ENCODE measurements at places on chromosomes 6 and 20.

DNA sequence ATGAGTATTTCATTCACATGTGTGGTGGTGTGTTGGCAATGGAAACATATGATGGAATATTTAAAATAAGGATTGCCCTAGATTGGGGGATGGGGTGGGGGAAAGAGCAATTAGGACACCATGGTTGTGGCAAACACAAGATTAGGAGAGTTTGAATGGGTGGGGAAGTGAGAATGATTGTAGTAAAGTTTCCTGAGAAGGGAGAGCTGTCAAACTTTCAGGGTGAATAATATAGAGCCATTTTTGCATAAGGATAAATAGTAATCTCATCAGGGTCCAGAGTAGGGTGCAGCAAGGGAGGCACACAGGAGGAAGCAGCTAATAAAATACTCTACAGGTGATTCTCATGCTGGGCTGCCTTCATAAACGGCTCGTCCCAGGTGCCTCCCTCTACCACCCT, 294.9 kb upstream of the MARCKS start:
- no peak for DNase-seq

GRCh38 chr20:57671662-57672061, 38.2 kb downstream of the PMEPA1 start:
- DNase-seq = no peak

DNA sequence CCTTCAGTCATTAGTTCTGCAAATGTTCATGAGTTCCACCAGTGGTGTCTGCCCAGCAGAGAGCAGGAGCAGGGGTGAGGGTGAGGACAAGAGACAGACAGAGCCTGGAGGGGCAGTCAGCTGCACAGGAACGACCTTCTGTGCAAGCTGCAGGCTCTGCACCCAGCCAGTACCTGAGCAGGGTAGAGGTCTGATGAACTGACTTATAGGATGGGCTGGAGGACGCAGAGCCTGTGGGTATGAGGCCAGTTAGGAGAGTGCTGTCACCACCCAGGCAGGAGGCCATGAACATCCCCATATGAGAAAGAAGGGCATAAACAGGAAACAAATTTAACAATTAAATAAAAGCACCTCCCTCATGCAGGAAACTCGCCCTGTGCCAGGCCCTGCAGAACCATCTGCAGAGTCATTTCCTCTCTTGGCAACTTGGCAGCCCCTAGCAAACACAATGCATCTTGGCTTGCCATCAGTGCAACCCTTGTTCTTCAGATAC, 17.9 kb downstream of the C6orf15 start:
- no peak for DNase-seq

GRCh38 chr6:109052018-109052651, 42.5 kb downstream of the SESN1 start:
- DNase-seq = no peak

GRCh38 chr6:17640477-17640917, 40.4 kb downstream of the FAM8A1 start:
- no peak for DNase-seq

DNA sequence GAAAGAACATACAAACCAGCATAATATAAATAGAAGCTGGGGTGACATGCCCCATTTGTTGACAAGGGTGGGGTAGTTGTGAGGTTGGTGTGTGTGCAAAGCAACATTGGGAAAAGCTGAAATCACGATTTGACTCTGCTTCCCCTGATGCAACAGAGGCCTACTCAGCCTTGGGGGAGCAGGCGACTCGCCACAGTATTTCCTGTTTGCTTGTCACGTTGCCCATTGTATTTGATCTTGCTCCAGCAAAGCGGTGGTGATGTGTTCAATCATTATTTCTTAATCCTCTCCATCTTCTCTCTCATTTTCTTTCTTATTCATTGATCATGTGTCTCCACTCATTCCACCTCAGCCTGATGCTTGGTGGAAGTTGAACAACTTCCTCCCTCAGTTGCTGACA, 165.8 kb upstream of the CITED2 start:
- no peak for DNase-seq

DNA sequence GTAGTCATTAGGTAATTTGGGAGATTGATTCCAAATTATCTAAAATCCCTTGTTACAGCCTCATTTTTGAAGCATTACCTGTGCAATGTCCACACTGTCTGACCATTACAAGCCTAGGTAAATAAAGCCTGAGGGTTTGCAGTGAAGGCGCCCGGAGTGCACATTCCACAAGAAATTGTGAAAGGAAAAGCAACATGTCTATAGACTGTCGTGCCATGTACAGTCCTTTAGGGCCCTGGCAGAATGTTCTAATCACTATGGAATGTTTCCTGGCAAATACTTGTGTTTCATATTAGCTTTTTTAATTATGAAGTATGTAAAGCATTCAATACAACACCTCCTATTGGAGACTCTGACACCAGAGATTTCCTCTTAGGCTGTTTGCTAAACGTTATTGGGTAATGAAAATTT, 28.9 kb downstream of the PREP start:
- DNase-seq = no peak

GRCh38 chr6:30814146-30815040, 69.9 kb upstream of the DDR1 start:
- DNase-seq = no peak

GRCh38 chr20:52105442-52106422, 85.8 kb downstream of the ZFP64 start:
- DNase-seq = no peak

DNA sequence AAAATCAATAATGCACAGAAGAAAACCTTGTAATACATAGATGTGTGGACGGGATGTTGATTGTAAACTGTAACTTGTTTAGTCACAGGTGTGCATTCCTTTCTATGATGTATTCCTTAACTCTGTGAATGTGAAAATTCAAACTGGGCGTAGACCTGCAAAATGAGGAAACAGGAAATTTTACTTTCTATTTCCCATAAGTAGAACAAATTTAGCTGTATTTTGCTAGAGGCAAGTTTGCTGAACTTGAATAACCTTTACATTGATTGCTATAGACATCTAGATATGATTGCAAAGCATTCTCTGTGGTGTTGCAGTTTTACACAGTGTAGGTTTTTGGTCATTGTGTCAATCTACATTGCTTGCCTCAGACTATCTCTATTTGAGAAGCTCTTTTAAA, 368.4 kb upstream of the MAN1A1 start:
- DNase-seq = no peak

All from mesothelial cell of epicardium (in vitro differentiated cells).